ENCODE measurements at places on chromosomes 5 and 9.

GRCh38 chr9:121071756-121072421 lies 2.9 kb upstream of the CNTRL start:
- no peak for DNase-seq

DNA sequence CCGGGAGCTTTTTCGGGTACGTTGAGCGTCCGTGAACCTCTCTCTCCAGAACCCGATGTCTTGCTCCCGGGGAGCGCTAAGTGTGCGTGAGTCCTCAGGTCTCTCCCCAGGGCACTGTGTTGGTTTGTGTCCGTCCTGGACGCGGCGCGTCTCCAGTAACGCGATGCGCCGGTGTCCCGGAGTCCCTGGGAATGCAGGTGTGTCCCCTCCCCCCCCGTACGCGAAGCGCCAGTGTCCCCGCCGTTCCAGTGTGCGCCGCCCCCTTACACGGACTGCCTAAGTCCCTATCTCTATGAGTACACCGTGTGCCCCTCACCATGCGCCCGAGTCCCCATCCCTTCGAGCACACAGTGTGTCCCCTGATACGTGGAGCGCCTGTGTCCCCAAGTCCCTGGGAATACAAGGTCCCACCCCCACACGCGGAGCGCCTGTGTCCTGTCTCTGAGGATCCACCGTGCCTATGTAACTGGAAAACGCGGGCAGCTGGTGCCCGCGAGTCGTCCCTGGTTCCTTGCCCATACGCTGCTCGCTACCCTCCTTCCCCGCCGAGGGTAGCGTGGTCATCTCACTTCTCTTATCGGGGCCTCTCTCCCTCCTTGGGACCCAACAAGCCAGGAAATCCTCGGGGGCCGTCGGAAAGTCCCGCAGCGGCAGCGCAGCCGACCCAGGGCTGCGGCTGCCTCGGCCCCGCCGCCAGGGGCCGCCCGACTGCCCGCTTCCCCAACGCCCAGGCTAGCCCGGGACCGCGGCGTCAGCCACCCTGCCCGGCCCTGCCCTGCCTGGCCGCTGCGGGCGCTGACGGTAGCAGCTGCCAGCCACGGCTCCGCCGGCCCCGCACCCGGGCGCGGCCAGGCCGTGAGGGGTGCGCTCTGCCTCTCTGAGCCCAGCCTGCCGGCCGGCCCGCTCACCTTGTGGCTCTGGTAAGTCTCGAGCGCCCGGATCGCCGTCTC lies 709 bp downstream of the ELL2 start:
- peak; percentile 24 for DNase-seq

- DNase-seq, result no peak
Observed at GRCh38 chr5:123091298-123092222, 2.5 kb downstream of the PRDM6 start.

- no peak for DNase-seq
Observed at GRCh38 chr5:57601996-57602395, 119.4 kb upstream of the ACTBL2 start.

DNA sequence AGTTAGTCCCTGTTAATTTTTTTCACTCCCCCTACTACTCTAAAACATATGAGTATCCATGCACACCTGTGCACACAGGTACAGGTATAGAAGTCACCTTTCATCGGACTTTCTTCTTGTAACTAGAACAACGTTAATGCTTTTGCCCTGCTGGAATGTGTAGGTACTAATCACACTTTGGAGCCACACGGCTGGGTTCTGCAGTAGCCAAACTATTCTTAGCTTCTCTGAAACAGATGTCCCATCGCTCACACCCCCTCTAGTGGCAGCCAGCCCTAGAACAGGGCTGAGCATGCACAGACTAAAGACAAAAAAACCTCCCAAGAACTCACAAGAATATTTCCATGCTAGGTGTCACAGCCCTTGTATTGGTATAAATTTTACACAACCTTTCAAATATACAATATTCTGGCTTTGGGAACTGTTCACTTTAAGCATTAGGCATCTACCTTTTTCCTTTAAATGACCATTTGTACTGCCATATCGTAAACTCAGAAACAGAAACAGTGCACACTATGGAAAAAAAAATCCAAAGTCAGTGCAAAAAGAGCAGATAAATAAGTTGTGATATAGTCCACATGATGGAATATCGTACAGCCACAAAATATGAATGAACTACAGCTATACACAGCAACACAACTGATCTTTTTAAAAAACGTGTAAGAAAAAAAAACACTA lies 64.0 kb downstream of the RETREG1 start:
- peak; percentile 8 for DNase-seq

- DNase-seq, result no peak
Observed at GRCh38 chr9:108543251-108543778, 312.5 kb downstream of the ACTL7B start.

DNA sequence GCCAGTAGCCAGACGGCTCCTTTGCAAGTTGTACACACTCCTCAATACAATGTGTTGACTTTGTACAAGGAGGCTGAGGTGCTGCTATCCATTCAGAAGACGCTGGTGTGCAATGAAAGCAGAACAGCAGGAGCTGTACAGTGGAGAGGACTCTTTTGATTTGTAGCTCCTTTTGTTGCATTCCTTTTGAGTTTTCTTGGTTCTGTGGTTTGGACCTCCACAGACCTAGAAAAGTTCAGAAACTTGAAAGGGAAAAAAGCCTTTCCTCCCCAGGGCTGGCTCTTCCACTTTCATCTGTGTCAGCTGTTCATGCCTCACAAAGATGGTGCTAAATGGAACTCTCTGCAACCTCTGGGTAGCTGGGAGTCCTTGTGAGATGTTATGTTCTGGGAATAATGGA lies 117.4 kb downstream of the MAT2B start:
- DNase-seq, result no peak

DNA sequence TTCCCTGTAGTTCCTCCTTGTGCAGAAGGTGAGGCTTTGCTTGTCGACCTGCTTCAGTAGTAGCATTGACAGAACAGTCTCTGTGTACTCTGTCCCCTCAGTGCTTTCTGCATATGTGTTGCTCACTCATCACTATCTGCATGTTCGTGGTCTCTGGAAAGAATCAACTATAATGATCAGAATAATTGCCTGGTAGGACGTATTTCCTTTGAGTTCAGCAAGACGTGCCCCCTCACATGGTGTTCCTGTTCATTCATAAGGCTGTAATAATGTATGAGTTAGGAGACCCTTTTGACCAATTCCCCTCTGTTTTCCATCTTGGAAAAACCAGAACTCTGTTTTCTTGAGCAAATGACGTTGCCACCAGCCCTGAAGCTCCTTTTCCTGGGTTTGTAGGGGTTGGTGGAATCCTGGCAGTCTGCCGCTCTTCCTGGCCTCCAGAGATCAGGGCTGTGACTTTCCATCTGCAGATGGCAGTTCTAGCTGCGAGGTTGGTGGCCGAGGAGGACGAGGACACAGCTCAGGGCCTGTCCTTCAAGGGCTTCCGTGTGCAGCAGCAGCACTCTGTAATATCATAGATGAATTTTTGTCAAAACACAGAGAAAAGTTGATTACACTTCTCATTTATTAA lies 61.9 kb downstream of the EXOSC2 start:
- no peak for DNase-seq

DNA sequence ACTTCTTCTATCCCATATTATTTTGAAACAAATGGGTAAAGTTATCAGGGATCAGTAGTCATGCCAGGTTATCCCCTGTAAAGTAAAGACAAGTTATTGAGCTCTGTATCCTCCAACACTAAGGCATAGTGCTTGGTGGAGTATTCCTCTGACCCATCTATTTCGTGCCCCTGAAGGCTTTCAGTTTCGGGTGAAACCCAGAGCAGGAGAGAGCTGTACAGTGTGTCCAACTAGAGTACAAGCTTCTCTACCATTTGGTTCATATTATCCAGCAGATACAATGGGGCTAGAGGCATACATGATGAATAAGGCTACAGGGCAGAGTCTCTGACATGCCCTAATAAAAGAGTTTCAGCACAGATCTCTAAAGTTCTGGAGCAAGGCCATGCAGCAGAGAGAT lies 3.2 kb upstream of the SLC22A4 start:
- no peak for DNase-seq

DNA sequence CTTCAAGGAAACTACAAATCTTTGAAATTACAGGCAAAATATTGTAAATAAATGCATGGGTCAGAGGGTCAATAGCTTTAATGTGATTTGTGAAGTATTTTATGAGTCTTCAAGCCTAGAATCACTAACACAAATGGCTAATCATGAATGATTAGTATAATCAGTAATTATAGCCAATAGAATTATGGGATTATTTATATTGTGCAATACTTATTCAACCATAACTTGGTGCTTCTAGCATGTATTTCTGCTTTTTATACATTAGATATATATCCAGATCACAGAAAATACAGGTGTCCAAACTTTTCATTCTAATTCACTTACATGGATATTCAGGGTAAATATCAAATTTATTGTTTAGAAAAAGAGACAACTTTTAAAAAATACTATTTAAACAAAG lies 12.1 kb downstream of the HCN1 start:
- DNase-seq, result no peak

GRCh38 chr5:665541-665955 lies 27.6 kb downstream of the TPPP start:
- DNase-seq, result no peak

GRCh38 chr5:86878250-86878649 lies 260.5 kb downstream of the COX7C start:
- DNase-seq, result no peak

DNA sequence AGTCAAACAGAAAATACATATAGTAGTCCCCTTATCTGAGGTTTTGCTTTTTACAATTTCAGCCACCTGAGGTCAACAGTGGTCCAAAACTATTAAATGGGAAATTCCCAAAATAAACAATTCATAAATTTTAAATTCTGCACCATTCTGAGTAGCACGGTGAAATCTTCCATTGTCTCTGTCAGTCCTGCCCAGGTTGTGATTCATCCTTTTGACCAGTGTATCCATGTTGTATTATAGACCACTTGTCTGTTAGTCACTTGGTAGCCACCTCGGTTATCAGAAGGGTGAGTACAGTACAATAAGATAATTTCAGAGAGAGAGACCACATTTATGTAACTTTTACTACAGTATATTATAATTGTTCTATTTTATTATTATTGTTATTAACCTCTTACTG lies 2.8 kb downstream of the CCDC152 start:
- DNase-seq, result no peak

DNA sequence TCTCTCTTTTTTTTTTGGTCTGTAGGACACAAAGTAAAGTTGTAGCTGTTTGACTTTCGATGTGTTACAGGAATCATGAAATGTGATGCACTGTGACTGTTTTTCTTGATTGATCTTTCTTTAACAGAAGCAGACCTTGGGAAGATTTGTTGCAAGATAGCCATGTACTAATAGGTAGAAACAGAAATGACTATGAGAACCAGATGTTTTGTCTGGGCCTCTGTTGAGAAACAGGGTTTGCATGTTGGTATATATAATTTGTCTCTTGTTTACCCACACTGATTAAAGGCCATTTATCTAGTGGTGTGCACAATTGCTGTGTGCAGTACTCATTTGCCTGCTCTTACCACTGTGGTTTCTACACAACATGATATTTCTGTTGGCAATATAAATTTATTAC lies 125.1 kb downstream of the HACD4 start:
- no peak for DNase-seq

DNA sequence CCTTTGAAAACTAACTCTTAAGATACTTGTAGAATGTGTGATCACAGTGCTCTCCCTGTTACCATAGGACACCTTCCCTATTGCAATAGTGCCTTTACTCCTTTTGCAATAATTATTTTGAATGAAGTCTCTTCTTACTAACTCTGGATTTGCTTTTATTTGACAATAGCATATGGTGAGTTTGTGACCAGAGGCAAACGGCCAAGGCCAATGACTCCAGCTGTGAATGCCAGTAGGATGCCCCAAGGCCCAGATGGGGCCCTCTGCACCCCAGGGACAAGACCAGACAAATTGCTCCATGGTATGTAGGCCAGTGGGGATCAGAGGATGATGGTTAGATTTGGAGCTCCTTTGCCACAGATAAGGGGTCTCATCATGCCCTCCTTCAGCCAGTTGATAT lies 116.9 kb downstream of the NPR3 start:
- no peak for DNase-seq

- DNase-seq, result no peak
Observed at GRCh38 chr9:4665357-4665756, 923 bp downstream of the SPATA6L start.

DNA sequence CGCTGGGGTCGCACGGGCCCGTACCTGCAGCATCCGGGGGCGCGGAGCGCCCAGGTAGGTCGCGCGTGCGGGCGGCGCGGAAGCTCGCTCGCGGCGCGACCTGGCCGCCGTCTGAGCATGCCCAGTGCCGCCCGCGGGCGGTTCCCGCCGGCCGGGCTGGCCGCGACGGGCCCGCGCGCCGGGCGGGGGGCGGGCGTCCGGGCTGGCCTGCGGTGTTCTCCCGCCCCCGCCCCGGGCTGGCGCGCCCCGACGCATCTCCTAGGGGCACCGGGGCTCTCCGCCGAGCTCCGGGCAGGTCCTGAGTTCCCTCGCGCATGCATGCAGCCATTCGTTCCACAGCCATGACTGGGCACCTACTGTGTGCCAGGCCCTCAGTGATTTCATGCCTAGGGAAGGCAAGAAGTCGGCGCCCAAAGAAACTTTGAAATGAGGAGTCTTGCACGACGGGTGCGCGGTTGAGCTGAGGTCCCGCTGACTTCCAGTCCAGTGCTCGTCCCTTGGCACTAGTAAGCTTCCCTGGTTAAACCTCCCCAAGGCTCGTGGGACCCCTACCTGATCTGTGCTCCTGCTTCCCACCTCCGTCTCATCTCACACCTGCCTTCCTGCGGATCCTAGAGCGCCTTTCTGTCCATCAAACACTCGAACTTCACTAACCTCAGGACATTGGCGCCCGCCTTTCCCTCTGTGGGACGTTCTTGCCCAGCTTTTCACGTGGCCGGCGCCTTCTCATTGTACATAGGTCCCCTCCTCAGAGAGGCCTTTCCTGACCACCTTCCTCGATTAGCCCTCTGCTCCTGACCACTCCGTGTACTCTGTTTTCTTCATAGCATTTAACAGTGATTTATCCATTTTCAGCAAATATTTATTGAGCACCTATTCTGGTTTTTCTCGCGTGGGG lies at the start of gene PTPN3:
Gene PTPN3, minus strand, starts transcription at position 113 of the 898 bp plus-strand sequence. CDS start 34,873 bp downstream, outside the sequence.
- DNase-seq, result no peak

GRCh38 chr5:127563136-127563535 lies 45.7 kb downstream of the PRRC1 start:
- no peak for DNase-seq

DNA sequence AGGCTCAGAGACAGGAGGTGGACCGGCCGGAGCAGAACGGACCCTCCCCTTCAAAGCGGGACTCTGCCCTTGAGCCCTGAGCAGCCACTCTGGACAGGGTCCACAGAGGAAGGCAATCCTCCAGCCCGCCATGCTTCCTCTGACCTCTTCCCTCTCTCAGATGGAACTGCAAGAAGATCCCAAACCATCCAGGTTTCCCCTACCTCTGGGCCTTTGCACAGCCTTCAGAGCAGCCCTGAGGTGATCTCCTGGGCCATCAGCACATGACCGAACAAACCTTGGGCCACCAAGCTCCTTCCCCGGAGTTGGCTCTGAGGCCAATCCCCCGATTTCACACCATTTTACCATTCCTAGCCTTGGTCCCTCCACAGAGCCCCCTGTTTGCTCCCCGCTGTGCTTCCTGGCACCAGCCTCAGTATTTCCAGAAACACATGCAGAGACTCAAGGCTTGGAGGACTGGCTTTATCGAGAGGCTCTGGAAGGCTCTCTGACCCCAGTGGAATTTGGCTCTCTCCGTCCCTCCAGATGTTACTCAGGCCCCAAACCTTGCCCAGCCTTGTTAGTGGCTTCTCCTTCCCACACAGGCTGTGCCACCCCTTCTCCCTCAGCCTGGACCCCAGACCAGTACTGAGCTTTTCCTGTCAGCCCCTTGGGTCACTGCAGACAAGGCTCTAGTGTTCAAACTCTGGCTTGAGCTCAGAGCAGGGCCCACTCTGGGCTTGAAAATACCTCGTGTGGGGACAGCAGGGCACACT lies 48.6 kb upstream of the KCNMB1 start:
- DNase-seq, result no peak

- no peak for DNase-seq
Observed at GRCh38 chr5:142069606-142070399, 38.8 kb upstream of the NDFIP1 start.

All from stimulated activated CD8-positive, alpha-beta memory T cell treated with anti-CD3 and anti-CD28 coated beads, Interleukin-7, amount 100 ng/mL, for 4 hours (primary cell).